Left ventricle myocardium superior (tissue), 1 donor: ENCODE measurements at places on chromosomes 6 and 20. TPM values are rescaled to one million over a fixed set of nuclear protein-coding genes. Genes with fewer than 3 reads are reported as not detected.

GRCh38 chr6:21753241-21754108, 159.9 kb downstream of the SOX4 start:
- no peak for DNase-seq

DNA sequence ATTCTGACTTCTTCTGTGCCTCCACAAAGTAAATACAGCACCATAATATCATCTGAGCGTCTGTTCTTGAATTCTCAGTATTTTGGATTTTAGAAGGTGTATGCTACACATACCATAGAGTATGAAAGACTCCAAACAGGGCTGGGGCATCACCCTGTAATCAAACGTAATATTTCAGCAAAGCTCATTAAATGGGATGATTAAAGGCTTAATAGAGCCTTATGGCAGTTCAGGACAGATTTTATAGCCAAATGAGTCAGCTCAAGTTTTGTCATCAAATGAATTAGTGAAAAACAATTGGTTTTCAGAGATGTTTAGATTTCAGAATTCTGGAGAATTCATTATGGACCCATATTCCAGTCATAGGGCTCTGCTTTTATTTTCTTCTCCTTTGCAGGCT, 68.9 kb downstream of the TULP4 start:
- no peak for DNase-seq

- no peak for DNase-seq
These were observed 29.6 kb upstream of the TMEM244 start for GRCh38 chr6:129890701-129891100.

DNA sequence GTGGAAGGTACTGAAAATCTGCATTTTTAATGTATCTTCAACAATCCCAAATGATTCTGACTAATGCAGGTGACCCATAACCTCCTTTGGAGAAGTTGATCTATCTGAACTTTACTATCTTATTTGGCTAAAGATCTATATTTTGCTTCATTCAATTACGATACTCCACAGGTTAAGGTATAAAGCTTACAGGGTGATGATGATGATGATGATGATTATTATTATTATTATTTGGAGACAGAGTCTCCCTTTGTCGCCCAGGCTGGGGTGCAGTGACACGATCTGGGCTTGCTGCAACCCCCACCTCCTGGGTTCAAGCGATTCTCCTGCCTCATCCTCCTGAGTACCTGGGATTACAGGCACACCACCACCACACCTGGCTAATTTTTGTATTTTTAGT, 13.1 kb downstream of the TOP1 start:
- no peak for DNase-seq

DNA sequence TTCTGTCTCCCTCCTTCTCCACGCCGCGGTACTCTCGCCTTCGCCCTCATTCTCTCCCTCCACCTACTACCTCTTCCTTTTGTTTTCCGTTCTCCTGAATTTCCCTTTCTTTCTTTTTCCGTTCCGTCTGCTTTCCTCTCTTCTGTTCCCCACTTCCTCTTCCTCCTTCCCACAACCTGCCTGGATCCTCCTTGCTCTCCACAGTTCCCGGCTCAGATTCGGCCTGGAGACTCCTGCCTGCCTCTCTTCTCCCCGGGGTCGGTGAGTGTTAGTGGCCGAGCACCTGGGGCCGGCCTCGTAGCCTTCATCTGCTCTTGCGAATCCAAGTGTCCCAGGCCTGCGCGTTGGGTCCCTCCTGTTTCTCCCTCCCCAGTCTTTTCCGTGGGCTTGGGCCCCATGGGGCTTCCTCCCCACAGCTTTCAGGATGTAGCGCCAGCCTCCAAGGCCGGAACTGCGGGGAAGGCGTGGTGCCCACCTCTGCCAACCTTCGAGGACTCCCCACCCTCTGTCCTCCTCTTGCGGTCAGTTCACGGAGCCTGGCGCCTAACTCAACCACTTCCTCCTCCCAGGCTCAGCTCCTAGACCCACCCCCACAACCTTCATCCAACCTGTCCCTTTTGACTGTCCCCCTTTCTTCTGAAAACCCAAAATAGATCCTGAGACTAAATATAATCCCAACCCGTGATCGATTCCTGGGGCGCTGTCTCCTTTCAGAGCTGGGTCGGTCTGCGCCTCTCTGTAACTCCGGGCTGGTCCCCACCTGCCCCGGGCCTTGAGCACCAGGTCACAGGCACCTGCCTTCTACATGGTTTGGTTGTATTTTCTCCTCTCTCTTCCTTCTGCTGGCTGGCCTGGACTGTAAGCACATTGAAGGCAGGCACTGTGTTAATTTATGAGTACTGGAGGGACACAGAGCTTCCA, 6.8 kb downstream of the NRN1 start:
- DNase-seq, result no peak

GRCh38 chr20:38112261-38112929, 52.7 kb downstream of the TGM2 start:
- no peak for DNase-seq

DNA sequence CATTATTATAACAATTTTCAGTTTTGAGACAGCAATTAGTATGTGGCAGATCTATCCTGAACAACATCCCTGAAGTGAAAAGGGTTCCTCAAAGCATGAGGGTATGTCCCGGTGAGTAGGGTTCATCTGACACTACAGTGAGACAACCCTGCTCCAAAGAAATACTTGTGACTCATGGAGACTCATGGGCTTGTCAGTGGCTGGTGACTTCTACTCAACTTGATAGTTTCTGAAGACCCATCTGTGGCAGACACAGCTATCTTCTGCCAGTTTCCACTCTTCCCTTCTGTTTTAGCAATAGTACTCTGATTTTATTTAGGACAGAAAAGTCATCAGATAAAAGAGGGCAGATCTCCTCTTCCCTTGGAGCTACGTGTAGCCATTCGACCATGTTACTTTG, 41.4 kb downstream of the MAP3K7 start:
- DNase-seq, result no peak

- peak; percentile 91 for DNase-seq
These were observed 670.9 kb downstream of the QKI start for GRCh38 chr6:164085091-164086075.

DNA sequence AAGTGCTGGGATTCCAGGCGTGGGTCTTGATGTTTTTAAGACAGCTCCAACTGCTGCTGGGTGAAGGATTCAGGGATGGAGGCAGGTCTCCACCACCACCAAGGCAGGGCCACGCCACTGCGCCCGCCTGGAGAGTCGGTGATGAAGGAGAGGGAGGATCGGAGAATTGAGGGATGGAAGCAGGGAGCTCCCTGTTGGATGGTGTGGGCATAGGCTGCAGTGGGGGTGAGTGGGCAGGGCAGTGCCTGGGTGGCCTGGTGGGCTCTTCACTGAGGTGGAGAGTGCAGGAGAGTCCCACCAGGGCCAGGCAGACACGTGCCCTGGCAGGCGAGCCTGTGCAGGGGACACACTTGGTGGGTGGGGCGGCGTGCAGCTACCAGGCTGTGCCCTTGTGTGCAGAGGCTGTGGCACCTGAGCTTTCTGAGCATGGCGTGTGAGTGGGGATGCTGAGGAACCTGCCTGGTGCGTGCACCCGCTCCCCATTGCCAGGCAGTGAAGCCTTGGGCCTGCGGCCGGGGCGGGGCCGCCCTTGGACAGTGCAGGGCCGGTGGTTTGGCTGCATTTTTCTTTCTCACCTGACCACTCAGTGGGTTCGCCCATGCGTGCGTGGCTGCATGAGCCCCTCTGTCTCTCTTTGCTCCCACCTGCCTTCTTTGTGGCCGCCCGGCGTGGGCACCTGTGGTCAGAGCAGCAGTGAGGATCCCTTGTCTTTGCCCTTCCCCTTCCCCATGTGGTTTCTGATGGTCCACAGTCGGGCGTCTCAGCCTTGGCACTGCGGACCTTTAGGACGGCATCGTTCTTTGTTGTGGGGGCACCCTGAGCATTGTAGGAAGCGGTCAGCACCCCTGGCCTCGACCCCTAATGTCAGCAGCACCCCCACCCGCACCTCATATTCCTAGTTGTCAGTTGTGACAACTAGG, 11.3 kb downstream of the RBM38 start:
- peak; percentile 17 for DNase-seq

GRCh38 chr6:84508981-84509380, 255.4 kb downstream of the TBX18 start:
- DNase-seq, result no peak

GRCh38 chr20:41032271-41032670, 3.6 kb downstream of the TOP1 start:
- DNase-seq, result no peak

GRCh38 chr6:113758826-113759574, 98.1 kb upstream of the MARCKS start:
- no peak for DNase-seq

GRCh38 chr6:156028335-156029131, 572.9 kb upstream of the NOX3 start:
- no peak for DNase-seq

Gene COL19A1
- total RNA-seq, result 1.4 TPM

Gene ADIG
- total RNA-seq, result not detected

Gene MACROD2
- total RNA-seq, result 3.5 TPM

Gene RGS17
- total RNA-seq, result 0.05 TPM

Gene HAO1
- total RNA-seq, result not detected

Gene SNX21
- 21.3 TPM for total RNA-seq

Gene C6orf58
- not detected for total RNA-seq

Gene SYCP2
- 2.8 TPM for total RNA-seq
